ENCODE measurements at places on chromosomes 16 and 17. TPM values are rescaled to one million over a fixed set of nuclear protein-coding genes. Genes with fewer than 3 reads are reported as not detected.

GRCh38 chr16:90020260-90020837, 1.1 kb upstream of the DBNDD1 start:
- H3K36me3 ChIP-seq = peaks cover 3% of the 10 kb centered on the region
- peak overlapping the region; percentile 78 for H3K4me3 ChIP-seq
- no peak for DNase-seq
- no peaks in the 10 kb centered on the region for H3K27me3 ChIP-seq

DNA sequence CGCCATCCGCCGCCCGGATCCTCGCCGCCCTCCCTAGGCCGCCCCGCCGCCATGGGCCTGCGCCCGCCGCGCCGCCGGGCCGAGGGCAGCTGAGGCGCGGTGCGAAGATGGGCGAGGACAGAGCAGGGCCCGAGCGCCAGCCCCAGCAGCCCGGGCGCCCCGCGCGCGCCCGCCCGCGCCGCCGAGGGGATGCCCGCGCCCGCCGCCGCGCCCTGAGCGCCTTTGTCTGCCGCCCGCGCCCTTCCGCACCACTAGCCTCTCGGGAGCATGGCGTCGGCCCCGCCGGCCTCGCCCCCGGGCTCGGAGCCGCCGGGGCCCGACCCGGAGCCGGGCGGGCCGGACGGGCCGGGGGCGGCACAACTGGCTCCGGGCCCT, 278 bp downstream of the RAB11FIP3 start:
- H3K27me3 ChIP-seq = peaks cover 26% of the 10 kb centered on the region
- H3K36me3 ChIP-seq = peaks cover 12% of the 10 kb centered on the region
- DNase-seq = no peak
- peaks cover 4% of the 10 kb centered on the region for H3K4me1 ChIP-seq

GRCh38 chr17:81245665-81246342, 6.7 kb downstream of the NDUFAF8 start:
- H3K36me3 ChIP-seq = peaks cover 9% of the 10 kb centered on the region

- H3K4me3 ChIP-seq = no peak overlapping the region
- H3K27ac ChIP-seq = no peak overlapping the region
- H3K4me1 ChIP-seq = no peaks in the 10 kb centered on the region
- H3K27me3 ChIP-seq = no peaks in the 10 kb centered on the region
- no peaks in the 10 kb centered on the region for H3K36me3 ChIP-seq
- DNase-seq = peak; percentile 61
Measured at GRCh38 chr16:11572301-11572995, 14.3 kb downstream of the LITAF start.

- H3K4me3 ChIP-seq = no peak overlapping the region
- H3K36me3 ChIP-seq = peaks cover 70% of the 10 kb centered on the region
- no peaks in the 10 kb centered on the region for H3K27me3 ChIP-seq
- H3K27ac ChIP-seq = no peak overlapping the region
- no peak for DNase-seq
- peaks cover 4% of the 10 kb centered on the region for H3K4me1 ChIP-seq
Measured at GRCh38 chr16:88588754-88589153, 18.6 kb downstream of the ZC3H18 start.

DNA sequence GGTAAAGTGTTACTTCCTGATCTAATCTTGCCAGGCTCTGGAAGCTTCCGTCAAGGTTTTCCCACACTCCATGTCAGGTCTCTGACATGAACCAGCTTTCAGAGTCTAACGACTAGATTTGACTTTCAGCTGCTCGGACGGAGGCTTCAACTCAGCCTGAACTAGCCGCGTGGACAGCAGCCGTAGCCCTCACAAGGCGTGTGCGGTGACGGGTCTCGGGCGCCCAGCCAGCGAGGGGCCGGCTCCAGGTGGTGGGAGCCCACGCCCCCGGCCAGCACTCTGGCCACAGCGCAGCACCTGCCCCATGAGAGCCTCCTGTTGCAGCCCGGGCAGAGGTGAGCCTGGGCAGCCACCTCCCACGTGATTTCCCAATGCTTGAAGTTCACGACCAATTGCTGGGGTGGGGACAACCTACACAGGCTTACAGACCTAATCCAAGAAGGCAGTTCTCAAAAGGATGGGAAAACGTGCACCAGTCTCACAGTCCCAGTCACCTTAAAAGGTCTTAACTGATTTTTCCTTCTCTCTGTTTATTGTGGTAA, 45.5 kb downstream of the TBC1D16 start:
- no peaks in the 10 kb centered on the region for H3K27me3 ChIP-seq
- peaks cover 10% of the 10 kb centered on the region for H3K4me1 ChIP-seq
- no peak overlapping the region for H3K27ac ChIP-seq
- H3K36me3 ChIP-seq = no peaks in the 10 kb centered on the region

- no peaks in the 10 kb centered on the region for H3K36me3 ChIP-seq
- H3K27me3 ChIP-seq = no peaks in the 10 kb centered on the region
- H3K4me1 ChIP-seq = no peaks in the 10 kb centered on the region
- H3K4me3 ChIP-seq = no peak overlapping the region
- peak; percentile 49 for DNase-seq
Measured at GRCh38 chr16:49986351-49987124, 38.5 kb upstream of the CNEP1R1 start.

DNA sequence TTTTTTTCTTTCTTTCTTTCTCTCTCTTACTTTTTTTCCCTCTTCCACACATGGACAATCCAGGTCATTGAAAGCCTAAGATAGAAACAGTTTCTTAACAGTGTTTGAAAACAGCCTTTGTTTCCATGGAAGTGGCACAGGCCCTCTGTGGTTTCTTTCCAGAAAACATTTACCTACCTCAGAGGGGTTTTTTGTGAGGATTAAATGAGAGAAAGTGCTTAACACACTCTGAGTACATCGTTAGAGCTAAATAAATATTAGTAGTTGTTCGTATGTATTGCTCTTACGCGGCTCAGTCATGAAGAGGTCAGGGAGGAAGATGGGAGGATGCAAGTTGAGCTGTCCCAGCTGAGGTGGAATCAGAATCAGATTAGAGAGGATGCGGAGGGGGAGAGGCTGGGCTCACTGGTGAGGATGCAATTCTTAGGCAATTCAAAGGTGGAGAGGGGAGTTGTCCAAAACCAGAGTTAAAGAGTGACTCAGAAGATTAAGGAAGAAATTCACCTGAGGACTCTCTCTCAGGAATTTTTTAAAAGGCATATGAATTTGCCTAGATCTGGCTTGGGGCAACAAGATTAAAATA, 345.4 kb downstream of the PMP22 start:
- H3K36me3 ChIP-seq = no peaks in the 10 kb centered on the region
- H3K4me3 ChIP-seq = no peak overlapping the region
- H3K27ac ChIP-seq = peak overlapping the region; percentile 82
- peak; percentile 57 for DNase-seq
- H3K4me1 ChIP-seq = peaks cover 10% of the 10 kb centered on the region
- no peaks in the 10 kb centered on the region for H3K27me3 ChIP-seq

- no peak overlapping the region for H3K27ac ChIP-seq
- H3K36me3 ChIP-seq = no peaks in the 10 kb centered on the region
- DNase-seq = no peak
Measured at GRCh38 chr16:84193480-84193879, 2.5 kb downstream of the ADAD2 start.

DNA sequence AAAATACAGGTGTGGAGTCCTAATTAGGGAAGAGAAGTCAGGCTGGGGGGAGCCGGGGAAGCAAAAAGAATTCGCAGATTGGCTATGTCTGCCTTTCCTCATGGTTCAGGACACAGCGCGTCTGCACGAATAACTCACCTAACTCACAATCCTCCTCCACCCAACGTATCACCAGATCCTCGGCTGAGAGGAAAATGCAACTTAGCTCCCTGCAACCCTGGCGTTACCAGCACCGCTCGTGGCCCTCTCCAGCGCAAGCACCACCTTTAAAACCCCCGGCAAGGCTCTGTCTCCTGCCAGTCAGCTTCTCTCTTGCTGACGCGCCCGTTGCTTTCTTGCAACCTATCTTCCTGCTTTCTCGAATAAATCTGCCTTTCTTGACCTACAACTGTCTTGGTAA, 49.8 kb upstream of the METRNL start:
- no peak overlapping the region for H3K4me3 ChIP-seq
- no peak overlapping the region for H3K27ac ChIP-seq
- H3K27me3 ChIP-seq = no peaks in the 10 kb centered on the region
- H3K36me3 ChIP-seq = peaks cover 5% of the 10 kb centered on the region
- H3K4me1 ChIP-seq = no peaks in the 10 kb centered on the region
- peak; percentile 32 for DNase-seq

GRCh38 chr17:39238311-39238972, 12.7 kb upstream of the STAC2 start:
- H3K36me3 ChIP-seq = no peaks in the 10 kb centered on the region
- no peak overlapping the region for H3K4me3 ChIP-seq
- no peak overlapping the region for H3K27ac ChIP-seq
- no peaks in the 10 kb centered on the region for H3K4me1 ChIP-seq

The ARHGDIA gene
- total RNA-seq = 240 TPM

The MYH2 gene
- total RNA-seq = not detected

The EIF4A3 gene
- 113 TPM for total RNA-seq

The CTRB1 gene
- not detected for total RNA-seq

The RAB40B gene
- total RNA-seq = 1.0 TPM

The ANKS4B gene
- 0.75 TPM for total RNA-seq

Measured in endodermal cell (in vitro differentiated cells).